Activated T-helper 17 cell treated with anti-CD3 and anti-CD28 coated beads, Interleukin-2, amount 50 U/mL, for 72 hours (primary cell): ENCODE measurements at places on chromosomes 5 and 9. TPM values are rescaled to one million over a fixed set of nuclear protein-coding genes. Genes with fewer than 3 reads are reported as not detected.

The CDKN2B gene
- total RNA-seq = 0.76 TPM

The RASEF gene
- not detected for total RNA-seq

The TAF11L5 gene
- total RNA-seq = not detected

The ALDH1B1 gene
- 15.6 TPM for total RNA-seq

The CEL gene
- total RNA-seq = 4.2 TPM
